Naive thymus-derived CD8-positive, alpha-beta T cell (primary cell): ENCODE measurements at places on chromosomes 6 and 20.
A peak's percentile ranks its signal among the peaks of the same experiment; 100 is the strongest.

GRCh38 chr20:43746344-43747137 is 19.7 kb upstream of the GTSF1L start:
- DNase-seq, result no peak

GRCh38 chr6:7906741-7907140 is 3.8 kb downstream of the TXNDC5 start:
- DNase-seq, result no peak

DNA sequence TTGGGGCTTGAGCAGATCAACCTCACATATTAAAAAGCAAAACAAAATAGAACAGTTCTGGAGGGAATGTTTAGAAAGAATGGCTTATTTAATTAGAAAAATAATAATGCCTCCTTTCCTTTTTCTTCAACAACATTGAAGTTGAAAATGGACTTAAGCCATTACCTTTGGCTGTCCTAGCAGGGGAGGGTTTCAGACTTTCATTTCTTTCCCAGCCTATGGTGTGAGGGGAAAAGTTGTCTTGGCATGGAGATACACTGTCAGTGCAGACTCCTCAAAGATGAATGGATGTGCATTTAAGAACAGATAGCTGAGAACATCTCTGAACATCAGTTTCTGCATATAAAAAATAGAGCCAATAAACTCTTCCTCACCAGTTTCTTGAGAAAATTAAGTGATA is 169.5 kb downstream of the PAX1 start:
- DNase-seq, result no peak

GRCh38 chr20:9403448-9403847 is 110.9 kb upstream of the LAMP5 start:
- no peak for DNase-seq

DNA sequence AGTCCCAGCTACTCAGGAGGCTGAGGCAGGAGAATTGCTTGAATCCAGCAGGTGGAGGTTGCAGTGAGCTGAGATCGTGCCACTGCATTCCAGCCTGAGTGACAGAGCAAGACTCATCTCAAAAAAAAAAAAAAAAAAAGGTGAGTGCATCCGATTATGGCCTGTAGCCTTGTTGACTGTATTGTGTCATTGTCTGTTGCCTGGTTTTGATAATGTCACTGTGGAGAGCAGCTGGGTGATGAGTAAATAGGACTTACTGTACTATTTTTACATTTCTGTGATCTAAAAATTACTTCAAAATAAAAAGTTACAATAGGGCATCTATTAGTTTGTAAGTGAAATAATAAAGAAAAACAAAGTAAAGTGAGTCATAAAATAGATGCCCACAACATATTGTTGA is 134.1 kb upstream of the SALL4 start:
- DNase-seq, result no peak

DNA sequence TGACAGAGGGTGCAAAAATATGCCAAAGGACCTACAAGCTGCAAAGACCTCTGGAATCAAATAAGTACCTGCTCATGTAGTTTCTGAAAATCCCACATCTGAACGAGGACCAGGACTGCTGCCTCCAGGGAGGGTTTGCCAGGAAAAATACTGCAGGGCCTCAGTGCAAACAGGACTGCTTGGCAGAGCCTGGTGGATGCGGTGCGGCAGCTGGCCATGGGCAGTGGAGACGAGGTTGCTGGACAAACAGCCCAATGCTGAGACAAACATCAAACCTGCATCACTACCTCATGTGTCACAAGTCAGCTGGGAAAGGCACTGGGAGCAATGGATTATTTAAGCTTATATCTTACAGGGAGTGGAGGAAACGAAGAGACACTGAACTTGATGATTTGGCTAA is 238.8 kb downstream of the PAX1 start:
- DNase-seq, result no peak

DNA sequence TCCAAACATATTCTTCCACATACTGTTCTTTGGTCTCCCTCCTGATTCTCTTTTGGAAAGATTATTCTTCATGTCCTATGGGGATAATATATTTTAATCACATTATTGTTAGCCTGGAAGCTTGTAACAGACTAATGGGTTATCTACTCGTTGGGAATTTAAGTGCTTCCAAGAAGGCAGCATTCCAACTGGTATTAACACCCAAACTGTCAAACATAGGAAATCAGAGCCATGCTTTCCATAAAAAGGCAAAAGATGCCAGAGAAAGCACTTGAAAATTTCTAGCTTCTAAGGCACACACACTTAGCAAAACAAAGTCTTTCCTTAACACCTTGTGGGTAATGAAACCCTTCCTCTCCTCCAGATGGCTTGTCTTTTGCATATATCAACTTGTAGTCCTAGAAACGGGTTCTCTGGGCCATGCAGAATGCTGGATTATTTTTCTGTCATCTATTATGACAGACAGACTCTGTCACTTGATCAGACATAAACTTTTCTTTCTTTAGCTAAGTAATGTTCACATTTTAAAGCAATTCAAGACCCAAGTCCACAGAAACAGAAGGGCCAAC is 41.5 kb downstream of the B4GALT5 start:
- DNase-seq, result no peak

DNA sequence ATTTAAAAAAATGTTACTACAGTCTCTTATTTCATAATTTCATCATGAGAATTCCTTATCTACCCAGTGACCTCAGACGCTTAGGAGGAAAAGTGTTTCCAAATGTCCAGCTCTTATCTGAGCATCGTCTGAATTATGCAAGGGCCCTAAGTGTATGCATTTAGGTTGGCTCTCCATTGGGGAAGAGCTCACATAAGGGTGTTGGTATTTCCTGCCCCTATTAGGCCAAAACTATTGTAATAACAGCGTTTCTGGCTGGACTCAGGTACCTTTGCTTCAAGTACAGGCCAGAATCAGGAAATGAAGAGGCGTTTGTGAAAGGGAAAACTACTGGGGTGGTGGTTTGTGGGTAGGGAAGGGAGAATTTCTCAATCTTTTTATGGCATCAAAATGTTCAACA is 40.4 kb upstream of the SGK1 start:
- no peak for DNase-seq

DNA sequence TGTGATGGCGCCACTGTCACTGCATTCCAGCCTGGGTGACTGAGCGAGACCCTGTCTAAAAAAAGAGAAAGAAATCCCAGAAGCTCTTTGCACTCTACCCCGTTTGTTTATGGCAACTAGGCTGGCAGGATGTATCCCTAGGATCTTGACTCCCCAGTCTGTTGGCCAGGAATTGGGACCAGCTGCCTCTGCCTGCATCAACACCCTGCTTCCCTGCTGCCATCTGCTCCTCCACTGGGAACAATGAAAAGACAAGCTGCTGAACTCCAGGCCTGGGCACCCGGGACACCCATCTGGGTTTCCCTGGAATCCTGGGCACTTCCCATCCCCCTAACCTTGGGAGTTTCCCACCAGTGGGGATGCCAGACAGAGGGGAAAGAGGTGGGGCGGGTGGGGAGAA is 64.9 kb downstream of the CPNE5 start:
- no peak for DNase-seq

DNA sequence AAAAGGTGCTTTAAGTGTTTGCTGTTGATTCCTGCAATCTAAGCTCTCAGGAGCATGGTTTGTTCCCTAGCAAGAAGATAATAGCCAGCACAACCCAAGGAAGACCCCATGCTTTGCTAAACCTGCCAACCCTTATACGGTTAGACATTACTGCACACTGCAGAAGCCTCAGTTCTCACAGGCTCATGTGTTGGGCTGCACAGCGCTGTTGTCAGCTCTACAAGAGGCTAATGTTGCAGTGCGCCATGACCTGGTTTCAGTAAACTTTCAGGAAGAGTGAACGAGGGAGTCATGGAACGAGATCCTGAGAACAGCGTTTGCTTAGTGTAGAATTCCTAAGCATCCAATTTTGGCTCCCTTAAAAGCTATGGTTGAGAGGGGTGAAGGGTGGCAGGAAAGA is 218.5 kb downstream of the ARHGAP18 start:
- no peak for DNase-seq

- no peak for DNase-seq
Measured at GRCh38 chr20:60131375-60131774, 173.2 kb downstream of the CDH26 start.

DNA sequence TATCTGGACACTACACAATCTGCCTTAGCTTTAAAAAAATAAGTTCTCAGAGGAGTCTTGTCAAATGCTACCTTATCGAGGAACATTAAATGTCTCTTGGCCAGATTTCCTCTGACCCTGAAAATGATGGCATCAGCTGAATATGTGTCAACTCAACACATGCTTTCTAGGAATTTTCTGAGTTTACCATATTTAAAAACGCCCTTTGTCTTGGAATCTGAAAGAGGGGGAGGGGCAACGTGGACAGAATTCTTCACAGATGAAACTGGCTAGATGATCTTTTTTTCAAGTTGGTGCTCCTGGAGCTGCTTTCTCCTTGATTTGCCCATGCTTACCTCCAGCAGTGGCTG is 5.1 kb downstream of the SOX4 start:
- no peak for DNase-seq

- no peak for DNase-seq
Measured at GRCh38 chr20:48681873-48682426, 145.8 kb downstream of the PREX1 start.

GRCh38 chr6:4668271-4669179 is 107.7 kb upstream of the CDYL start:
- DNase-seq, result no peak

DNA sequence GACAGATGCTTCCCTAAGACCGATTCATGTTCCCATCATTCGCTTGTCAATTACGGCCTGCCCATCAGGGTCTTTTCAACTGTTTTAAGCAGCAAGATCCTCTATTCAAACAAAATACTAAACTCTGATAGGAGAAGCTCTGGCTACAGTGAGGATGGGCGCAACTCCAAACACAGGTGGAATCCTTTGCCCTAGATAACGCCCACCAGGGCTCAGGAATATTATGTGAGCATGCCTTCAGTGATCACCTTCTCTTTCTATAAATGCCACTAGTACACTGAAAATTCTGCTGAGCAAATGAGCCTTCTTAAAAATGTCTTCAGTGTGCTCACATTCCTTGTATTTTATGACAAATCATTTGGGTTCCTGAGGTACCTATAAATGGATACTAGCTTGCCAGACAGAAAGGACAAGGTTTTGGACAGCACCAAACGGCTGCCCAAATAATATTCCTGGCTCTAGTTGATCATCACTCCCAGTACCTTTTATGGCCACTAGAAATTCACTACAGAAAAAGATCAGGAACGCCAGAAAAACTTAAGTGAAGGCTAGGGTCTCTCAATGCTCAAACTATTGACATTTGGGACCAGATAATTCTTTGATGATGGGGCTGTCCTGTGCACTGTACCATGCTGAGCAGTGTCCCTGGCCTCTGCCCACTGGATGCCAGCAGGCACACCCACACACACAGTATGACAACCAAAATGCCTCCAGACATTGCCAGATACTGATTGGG is 13.1 kb downstream of the ZNF217 start:
- DNase-seq, result no peak

- peak; percentile 73 for DNase-seq
Measured at GRCh38 chr6:43247114-43247999, 4.1 kb downstream of the TTBK1 start.

GRCh38 chr6:27280540-27281000 is 31.5 kb downstream of the POM121L2 start:
- DNase-seq, result no peak

- no peak for DNase-seq
Measured at GRCh38 chr6:46327779-46328178, 157.0 kb upstream of the ENPP5 start.

- DNase-seq, result no peak
Measured at GRCh38 chr20:623704-624103, 13.6 kb upstream of the TCF15 start.
